ENCODE measurements at places on chromosomes 2 and 18.

GRCh38 chr2:82023710-82024109 lies 1719.2 kb upstream of the LRRTM1 start:
- DNase-seq, result no peak

GRCh38 chr2:39781697-39782096 lies 2.6 kb upstream of the THUMPD2 start:
- no peak for DNase-seq

- peak; percentile 51 for DNase-seq
Measured at GRCh38 chr18:33579349-33580215, 1.6 kb downstream of the ASXL3 start.

GRCh38 chr18:4549164-4549872 lies 94.2 kb upstream of the DLGAP1 start:
- no peak for DNase-seq

- DNase-seq, result no peak
Measured at GRCh38 chr2:169480079-169480465, 778 bp downstream of the BBS5 start.
